Activated CD8-positive, alpha-beta memory T cell treated with anti-CD3 and anti-CD28 coated beads for 4 hours (primary cell): ENCODE measurements at places on chromosomes 13 and 19.

DNA sequence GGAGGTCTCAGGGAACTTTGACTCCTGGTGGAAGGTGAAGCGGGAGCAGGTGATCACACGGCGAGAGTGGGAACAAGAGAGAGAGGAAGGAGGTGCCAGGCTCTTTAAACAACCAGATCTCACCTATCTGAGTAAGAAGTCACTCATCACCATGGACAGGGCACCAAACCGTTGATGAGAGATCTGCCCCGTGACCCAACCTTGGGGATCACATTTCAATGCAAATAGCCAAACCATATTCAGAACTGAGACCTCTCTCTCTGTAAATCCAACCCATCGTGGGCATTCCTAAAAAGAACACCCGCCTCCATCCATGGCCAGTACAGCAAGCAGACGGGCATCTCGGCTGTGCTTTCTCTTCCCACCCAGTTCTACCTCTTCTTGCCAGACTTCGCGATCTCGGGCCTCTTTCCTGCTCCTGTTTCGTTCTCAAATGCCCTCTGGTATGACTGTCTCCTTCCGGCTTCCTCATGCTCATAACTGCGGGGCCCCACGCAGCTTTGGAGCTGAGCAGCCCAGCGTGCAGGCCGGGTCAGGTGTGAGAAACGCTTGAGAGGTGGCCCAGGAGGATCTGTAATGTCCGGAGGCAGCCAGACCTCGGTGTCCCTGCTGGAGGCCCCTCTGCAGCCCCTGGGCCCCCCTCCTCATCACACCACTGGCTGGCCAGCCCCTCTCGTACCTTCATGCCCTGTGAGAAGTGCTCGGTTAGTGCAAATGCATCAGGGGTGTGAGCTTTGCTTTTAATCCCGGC, 97.0 kb upstream of the GPR183 start:
- no peak for DNase-seq

GRCh38 chr13:75792526-75793187, 156.5 kb downstream of the LMO7 start:
- DNase-seq = no peak

- DNase-seq = no peak
Measured at GRCh38 chr13:51071493-51071892, 39.6 kb downstream of the C13orf42 start.

DNA sequence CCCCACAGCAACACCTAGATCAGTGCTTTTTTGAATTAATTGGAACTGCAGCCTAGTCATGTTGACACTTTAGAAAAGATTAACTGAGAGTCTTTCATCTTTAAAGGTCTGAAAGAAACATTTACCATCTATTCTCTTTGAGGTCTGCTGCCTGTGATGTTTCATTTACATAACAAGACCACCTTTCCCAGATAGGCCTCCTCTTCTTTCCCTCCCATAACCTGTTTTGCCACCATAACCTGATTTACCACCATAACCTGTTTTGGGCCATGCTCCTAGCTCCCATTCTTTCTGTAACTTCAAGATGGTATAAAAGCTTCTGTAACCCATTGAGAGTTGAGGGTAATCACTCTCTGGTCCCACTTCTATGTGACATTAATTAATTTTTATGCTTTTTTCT, 320.8 kb downstream of the PCDH20 start:
- DNase-seq = no peak

- DNase-seq = no peak
Measured at GRCh38 chr13:46797501-46798237, 708 bp upstream of the ESD start.

- no peak for DNase-seq
Measured at GRCh38 chr19:8310342-8311055, 2.3 kb upstream of the CD320 start.

- no peak for DNase-seq
Measured at GRCh38 chr13:60170414-60170813, 6.7 kb upstream of the DIAPH3 start.

- no peak for DNase-seq
Measured at GRCh38 chr13:73910733-73911132, 223.5 kb downstream of the KLF12 start.

GRCh38 chr19:37928527-37929286, 21.7 kb downstream of the SIPA1L3 start:
- DNase-seq = no peak

GRCh38 chr13:28820099-28821051, at the start of gene MTUS2:
TSS of gene MTUS2 (plus strand) at chr13:28820339.
- no peak for DNase-seq

DNA sequence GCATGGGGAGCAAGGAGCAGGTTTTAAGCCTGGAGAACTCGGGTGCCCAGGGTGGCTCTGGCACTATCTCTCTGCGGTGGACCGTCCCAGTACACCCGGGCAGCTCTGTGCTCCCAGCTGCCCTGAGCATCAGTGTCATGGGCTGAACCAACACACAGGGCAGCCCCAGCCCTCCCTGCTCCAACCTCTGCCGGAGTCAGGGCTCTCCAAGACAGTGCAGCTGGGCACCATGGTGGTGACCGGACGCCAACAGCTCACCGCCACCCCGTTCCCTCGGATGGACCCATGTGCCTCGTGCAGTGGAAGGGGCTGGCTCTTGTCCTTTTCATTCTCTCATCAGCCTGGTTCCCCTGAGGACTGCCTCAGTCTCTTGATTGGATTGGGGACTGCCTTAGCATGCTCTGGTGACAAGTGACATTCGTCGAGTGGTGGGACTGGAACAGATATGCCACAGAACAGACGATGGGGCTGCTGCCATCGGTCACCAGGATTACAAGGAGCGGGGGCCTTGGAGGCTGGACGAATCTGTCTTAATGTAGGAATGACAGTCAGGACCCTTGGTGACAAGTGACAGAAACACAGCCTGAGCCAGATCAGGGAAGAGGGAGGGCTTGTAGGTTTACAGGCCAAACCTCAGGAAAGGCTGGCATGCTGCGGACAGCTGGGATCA, 25.7 kb upstream of the VSTM2B start:
- DNase-seq = no peak
